ENCODE measurements at places on chromosomes 7 and 10.

- DNase-seq, result no peak
Observed at GRCh38 chr7:127876393-127876792, 154.8 kb downstream of the LRRC4 start.

- no peak for DNase-seq
Observed at GRCh38 chr7:156049366-156049765, 237.1 kb upstream of the SHH start.

DNA sequence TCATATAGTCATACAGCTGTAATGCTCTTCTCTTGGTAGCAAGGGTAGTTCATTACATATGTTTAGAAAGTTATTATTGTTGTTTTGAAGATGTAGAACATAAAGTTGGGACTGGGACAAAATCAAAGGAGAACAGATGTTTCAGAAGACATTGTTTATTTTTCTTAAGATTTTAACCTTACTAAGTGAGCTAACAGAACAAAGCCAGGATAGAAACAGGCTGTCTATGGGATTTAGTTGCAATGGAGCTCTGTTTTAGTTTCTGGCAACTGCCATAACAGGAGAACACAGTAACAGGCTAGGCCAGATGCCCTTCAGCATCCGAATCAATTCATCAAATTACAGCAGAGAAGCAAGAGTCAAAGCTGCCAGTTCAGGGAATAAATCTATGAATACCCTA lies 382.4 kb downstream of the ARL4A start:
- DNase-seq, result no peak

DNA sequence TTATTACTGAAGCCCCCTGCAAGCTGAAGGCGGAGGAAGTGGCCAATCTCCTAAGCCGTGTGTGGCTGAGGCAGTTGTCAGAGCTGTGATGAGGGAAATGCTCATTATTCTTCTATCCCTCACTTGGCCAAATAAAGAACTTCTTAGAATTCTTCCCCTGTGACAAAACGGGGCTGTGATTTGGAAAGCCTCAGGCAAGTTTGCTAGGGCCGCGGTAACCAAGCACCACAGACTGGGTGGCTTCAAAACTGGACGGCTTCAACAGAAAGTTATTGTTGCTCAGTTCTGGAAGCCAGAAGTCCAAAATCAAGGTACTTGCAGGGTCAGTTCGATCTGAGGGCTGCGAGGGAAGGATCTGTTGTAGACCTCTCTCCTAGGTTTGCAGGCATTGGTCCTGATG lies 72.3 kb upstream of the STEAP1B start:
- DNase-seq, result no peak

GRCh38 chr7:12771378-12771877 lies 84.0 kb downstream of the ARL4A start:
- DNase-seq, result no peak

DNA sequence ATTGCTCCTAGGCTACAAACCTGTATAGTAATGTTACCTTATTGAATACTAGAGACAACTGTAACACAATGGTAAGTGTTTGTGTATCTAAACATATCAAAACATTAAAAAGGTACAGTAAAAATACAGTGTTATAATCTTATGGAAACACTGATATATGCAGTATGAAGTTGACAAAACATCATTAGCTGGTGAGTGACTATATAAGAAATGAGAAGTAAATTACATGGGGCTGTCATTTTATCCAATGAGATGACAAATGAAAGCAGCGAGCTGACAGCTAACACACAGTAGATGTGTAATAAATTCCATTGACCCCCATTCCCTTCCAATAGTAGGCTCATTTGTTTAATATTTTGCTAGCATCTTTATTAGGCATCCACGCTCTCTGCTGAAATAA lies 198.1 kb upstream of the GHITM start:
- DNase-seq, result no peak

DNA sequence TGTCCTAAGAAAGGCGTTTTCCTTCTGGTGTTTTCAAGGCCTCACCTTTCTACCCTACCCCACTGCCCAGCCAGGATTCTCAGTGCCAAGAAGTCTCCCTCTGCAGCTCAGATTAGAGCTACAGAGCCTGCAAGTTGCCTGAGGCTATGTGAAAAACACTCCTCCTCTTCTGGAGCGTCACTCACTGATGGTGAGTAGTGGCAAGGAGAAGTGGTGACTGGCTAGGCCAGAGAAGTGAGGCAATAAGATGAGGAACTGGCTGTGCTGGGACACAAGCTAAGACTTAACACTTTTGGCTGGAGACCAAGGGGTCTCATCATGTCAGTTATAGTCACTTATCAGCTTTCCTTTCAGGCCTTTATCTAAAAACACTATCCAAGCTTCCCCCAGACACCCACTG lies 86.7 kb upstream of the PRKAR2B start:
- DNase-seq, result no peak

- no peak for DNase-seq
Observed at GRCh38 chr10:77629775-77630506, 7.7 kb downstream of the KCNMA1 start.

- DNase-seq, result no peak
Observed at GRCh38 chr7:123535517-123535916, 1.1 kb upstream of the IQUB start.

GRCh38 chr7:134702366-134703240 lies 56.0 kb downstream of the BPGM start:
- no peak for DNase-seq

DNA sequence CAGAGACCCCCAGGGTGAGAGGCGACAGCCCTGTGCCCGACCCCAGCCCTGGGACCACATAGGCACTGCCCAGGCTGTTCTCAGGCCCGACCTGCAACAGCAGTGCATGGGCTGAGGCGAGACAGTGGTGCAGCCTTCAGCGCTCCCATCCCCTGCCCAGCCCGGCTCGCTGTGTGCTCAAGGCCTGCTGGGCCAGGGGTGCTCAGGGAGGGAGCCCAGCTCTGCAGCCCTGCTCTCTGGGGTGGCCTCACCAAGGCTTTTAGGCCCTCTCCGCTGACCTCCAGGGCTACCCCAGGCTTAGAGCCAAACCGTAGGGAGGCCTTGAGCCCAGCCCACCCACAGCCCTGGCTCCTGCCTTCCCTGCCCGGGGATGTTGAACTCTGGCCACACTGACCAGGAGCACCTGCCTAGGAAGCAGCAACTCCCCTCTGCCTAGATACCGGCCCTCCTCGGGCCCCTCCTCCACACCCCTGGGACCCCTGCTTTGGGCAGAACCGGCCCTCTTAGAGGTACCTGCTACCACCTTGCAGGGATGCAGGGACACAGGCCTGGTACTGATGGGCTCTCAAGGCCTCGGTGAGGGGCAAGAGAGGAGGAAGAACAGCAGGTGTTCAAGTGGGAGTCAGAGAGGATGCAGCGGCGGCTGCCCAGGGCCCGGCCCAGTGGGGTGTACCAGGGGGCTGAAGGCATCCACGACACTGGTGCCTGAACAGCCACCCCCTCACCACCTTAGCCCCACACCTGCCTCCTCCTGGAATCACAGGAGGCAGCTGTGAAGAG lies 231.5 kb downstream of the ELFN1 start:
- no peak for DNase-seq

GRCh38 chr7:144763291-144763690 lies 72.6 kb downstream of the TPK1 start:
- no peak for DNase-seq

Measured in activated naive CD8-positive, alpha-beta T cell treated with anti-CD3 and anti-CD28 coated beads for 36 hours (primary cell).